ENCODE measurements at places on chromosomes 4 and X.
A peak's percentile ranks its signal among the peaks of the same experiment; 100 is the strongest.

GRCh38 chr4:91113130-91113706 is 986.0 kb downstream of the CCSER1 start:
- no peak for DNase-seq

DNA sequence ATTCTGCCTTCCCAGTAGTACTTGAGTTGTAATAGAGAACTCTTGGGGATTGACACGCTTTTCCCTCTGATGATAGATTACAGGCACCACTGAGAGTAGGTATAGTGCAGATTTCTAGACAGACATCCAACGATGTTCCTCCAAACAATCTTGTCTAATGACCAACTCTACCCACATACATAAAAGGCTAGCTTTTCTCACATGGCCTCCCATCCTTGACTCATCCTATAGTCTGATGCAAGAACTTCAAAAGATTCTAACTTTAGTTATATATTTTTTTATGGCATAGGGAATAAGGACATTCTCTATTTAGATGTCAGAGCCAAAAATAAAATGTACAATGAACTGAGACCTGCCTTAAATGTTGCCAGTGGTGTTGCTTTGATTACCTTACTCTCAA is 60.9 kb downstream of the GLRA2 start:
- no peak for DNase-seq

DNA sequence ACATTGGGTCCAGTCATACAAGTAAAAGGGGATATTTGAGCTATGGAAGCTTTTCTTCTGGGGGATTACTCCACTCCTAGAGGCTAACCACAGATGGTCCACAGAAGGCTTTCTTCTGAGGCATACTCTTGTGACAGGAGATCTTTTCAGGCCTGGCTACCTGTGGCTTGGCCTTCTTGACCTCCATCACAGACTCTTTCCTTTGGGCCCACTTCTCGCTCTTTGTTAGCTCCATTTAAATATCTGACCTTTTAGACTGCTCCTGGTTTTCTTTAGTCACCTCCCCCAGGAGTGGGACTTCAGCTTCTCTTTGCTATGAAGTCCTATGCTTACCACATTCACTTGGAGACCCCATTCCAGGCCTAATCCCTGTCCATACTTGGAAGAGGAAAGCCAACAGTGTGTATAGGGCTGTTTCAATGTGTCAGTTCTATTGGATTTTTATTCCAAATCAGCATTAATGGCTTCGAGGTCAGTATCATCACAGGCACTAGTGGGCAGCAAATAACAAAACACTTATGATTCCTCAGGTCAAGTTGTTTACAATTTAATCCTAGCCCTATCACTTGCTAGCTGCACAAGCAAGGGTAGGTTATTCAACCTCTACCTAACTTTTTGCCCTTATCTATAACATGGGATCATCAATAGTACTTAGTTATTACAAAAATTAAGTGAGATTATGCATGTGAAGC is 26.3 kb downstream of the GPC3 start:
- no peak for DNase-seq

DNA sequence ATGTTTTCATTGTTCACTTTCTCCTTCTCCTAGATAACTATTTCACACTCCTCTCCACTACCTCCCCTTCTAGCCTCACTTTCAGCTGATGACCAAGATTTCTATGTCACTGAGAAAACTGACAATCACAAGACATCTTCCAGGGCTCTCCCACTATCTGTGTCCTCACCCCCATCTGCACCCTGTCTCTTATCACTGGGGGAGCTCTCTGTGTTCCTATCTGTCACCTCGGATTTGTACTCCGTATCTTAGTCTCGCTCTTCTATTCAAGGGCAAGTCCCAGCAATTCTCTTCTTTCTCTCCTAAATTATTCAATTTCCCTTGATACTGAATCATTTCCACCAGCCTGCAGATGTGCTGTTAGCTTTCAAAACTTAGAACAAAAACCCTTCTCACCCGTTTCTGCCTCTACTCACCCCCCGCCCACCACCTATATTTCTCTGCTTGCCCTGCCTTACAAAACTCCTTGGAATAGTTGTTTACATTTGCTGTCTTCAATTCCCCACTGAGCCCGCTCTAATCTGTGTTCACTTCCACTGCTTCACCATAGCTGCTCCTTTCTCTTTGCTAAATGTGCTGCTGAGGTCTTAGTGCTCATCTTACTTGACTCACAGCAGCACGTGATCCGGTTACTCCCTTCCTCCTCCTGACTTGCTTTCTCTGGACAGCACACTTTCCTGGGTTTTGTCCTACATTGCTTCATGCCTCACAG is 293.2 kb downstream of the UNC5C start:
- DNase-seq: no peak

GRCh38 chrX:30714138-30714537 is 60.9 kb downstream of the GK start:
- DNase-seq: no peak

DNA sequence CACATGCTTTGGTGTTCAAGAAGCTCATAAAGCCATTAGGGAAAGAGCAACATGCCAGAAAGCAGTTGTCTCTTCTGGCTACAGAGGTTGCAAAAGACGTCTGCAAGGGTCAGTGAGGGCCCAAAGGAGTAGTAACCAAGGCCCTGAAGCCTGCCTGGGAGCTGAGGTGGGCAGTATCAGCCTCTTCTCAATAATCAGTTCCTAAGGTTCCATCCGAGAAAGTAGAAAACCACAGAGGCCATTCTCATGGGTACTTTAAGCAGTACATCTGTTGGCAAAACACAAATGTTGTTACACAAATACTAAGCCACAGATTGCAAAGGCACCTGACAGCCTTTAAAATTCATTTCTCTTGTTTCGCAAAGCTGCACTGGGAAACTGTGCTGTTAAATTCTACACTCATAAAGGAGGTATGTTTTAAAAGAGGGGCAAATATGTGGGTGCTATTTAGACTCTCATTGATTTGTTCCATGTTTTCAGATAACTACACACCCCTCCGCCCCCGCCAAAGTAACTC is 37.7 kb downstream of the MECP2 start:
- DNase-seq: no peak

- DNase-seq: no peak
These were observed 129.8 kb upstream of the TRIM2 start for GRCh38 chr4:153074486-153074885.

- DNase-seq: no peak
These were observed 104.0 kb downstream of the MAD2L1 start for GRCh38 chr4:119962631-119963030.

DNA sequence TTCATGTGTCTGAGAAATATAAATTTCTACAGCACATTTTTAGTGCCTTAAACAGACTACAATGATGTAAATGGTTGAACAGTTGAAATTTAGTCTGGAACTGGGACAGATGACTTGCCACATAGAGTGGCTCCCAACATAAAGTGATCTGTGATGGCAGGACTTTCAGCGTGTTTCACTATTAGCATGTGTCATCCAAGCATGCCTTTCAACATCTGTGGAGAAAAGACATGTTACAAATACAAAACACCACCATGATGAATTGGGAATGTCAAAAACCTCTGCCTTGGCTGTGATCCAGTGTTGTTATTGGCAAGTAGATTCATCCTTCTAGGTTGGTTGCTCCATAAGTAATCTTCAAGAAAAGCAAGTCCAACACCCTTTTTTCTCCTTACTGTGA is 348.7 kb downstream of the MAPK10 start:
- no peak for DNase-seq

DNA sequence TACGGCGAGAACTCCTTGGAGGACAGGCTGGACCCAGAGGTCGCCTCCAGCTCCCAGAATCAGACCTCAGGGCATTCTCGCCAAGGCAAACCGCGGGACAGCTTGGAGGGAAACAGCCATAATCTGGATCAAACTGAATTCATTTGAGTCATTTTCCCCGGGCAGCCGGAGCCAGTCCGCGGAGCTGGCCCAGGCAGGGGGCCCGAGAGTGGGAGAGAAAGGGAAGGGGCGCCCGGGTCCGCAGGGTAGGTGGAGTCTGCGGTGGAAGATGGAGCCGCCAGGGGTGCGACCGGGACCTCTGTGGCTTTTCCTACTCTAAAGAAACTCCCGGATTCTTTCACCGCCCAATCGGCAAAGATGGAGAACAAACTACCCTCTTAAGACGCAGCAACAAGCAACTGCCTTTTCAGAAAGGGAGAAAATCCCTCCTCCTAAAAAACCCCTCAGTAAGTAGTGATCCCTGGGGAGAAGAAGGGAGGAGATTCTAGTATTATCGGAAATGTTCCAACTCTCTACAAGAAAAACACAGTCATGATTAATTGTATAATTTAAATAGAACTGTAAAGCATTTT is 5.2 kb downstream of the NKX3-2 start:
- DNase-seq: no peak

DNA sequence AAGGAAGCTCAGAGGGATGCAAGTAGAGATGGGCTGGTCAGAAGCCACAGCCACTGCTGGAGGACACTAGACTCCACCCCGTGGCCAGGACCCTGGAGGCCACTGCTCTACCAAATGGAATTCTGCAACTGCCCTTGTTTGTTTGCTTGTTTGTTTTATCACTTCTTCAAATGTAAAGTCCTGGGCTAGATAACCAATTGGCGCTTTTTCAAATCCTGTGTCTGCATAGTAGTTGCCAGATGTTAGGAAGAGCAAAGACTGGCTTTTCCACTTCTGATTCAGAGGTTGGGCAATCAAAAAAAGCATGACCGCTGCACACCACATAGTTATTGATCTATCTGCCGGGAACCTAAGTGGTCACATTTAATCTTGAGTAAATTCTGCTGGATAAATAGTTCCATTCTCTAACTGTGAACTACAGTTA is 255.2 kb upstream of the SFRP2 start:
- no peak for DNase-seq

- no peak for DNase-seq
These were observed 80.5 kb downstream of the ALPK1 start for GRCh38 chr4:112377594-112378242.

GRCh38 chrX:153491351-153491914 is 3.3 kb upstream of the BGN start:
- DNase-seq: no peak

- peak; percentile 60 for DNase-seq
These were observed 25.9 kb upstream of the SPON2 start for GRCh38 chr4:1198098-1198844.

Measured in cardiac septum (tissue), 1 donor.